ENCODE measurements at places on chromosomes 11 and 22.

DNA sequence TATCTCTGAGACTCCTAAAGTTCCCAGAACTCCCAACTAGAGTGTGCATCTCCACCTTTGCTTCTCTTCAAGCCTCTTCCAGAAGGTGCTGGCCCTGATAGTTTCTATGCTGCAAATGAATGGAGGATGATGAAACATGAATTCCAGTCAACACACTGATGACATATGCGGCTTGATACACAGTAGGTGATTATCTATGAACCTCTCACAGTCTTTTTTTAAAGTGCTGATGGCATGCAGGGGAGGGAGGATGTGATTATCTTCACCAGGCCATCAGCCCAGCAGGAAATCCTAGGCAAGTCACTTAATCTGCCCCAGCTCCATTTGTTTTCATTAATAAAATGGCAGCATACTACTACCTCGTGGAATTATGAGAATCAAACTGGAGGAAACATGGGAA, 548.5 kb downstream of the SOX6 start:
- H3K27me3 ChIP-seq, result no peaks in the 10 kb centered on the region
- H3K36me3 ChIP-seq, result no peaks in the 10 kb centered on the region
- no peak overlapping the region for H3K4me3 ChIP-seq
- no peaks in the 10 kb centered on the region for H3K4me1 ChIP-seq
- DNase-seq, result no peak

DNA sequence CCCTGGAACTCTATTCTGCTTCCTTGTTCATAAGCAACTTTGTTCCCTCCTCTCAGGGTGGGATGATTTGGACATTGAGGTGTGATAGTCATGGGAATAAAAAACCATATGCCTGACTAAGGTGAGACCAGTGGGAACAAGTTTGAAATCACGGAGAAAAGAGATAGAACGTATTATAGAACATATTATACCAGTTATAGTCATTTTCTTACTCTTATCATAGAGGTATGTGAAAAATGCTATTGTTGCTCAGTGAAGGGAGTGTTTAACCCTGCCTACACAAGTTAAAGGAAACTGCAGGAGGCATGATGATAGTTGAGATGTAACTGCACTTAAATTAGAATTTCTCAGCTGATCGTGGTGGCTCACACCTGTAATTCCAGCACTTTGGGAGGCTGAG, 15.5 kb downstream of the OR6Q1 start:
- H3K27ac ChIP-seq, result no peak overlapping the region
- H3K4me3 ChIP-seq, result no peak overlapping the region
- DNase-seq, result no peak
- H3K4me1 ChIP-seq, result no peaks in the 10 kb centered on the region
- H3K27me3 ChIP-seq, result no peaks in the 10 kb centered on the region
- H3K36me3 ChIP-seq, result no peaks in the 10 kb centered on the region

- no peak overlapping the region for H3K4me3 ChIP-seq
- no peaks in the 10 kb centered on the region for H3K27me3 ChIP-seq
These were observed 324.2 kb downstream of the TENM4 start for GRCh38 chr11:79116600-79116999.

- peak overlapping the region; percentile 76 for H3K4me3 ChIP-seq
- no peak for DNase-seq
- peaks cover 15% of the 10 kb centered on the region for H3K36me3 ChIP-seq
- H3K4me1 ChIP-seq, result peaks cover 6% of the 10 kb centered on the region
These were observed 829 bp upstream of the ZBED5 start for GRCh38 chr11:10858439-10859325.

DNA sequence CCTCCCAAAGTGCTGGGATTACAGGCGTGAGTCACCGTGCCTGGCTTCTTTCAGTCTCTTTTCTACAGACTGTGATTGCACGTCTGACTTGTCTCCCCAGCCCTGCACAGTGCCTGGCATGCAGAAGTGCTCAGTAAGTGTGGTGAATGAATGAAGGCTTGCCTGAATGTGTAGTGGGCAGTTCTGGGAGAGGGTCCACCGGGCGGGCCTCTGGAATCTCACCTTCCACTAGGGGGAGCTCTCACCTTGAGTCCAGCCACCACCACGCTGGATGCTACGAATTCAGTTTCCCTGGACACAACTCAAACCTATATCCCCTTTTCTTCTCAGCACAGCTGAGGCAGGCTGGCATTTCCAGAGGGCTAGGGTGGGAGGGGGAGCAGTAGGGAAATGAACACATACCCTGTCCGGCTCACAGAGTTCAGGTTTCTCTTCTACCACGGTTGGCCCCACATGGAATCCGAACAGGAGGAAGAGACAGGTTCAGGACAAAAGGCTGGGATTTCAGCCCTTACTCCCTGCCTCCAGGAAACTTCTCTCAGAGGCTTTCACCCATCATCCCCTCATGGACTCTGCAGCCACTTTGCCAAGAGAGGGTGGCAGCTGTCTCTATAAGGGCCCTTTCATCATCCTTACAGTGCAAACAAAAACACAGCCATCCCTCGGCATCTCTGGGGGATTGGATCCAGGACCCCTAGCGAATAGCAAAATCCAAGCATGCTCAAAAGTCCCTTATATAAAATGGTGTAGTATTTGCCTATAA, 86.8 kb downstream of the NECTIN1 start:
- no peaks in the 10 kb centered on the region for H3K36me3 ChIP-seq
- no peak overlapping the region for H3K4me3 ChIP-seq
- DNase-seq, result no peak

GRCh38 chr11:45158210-45158731, 11.8 kb downstream of the PRDM11 start:
- H3K4me3 ChIP-seq, result no peak overlapping the region
- DNase-seq, result peak; percentile 95
- H3K27me3 ChIP-seq, result no peaks in the 10 kb centered on the region
- no peaks in the 10 kb centered on the region for H3K36me3 ChIP-seq

DNA sequence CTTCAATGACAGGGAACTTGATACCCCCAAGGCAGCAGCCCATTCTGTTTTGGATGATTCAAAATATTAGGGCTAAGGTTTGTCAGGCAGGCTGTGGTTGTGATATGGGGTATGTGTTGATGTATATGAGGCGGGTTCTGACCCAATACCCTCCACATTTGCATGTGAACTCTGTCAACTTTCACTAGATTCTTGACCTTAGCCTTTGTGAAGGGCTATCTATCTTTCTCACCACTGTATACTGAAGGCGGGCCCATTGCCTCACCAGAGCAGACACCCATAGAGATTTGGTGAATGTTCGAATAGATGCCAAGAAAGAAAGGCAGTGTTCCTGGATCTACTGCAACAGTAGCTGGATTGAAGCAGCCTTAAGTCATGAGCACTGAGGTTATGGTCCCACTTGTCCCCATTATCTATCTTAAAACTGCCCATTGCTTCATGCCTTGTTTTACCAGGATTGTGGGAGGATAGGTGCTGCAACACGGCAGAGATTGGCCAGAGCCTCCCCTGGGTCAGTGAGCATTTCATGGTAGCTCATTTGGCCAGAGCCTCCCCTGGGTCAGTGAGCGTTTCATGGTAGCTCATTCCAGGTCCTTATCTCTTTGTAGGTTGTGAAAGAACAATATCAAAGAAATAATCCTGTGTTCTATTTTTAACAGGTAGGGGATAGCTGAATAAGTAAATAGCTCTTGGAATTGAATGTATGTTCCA, 399.6 kb downstream of the TMEM135 start:
- no peaks in the 10 kb centered on the region for H3K4me1 ChIP-seq
- H3K27me3 ChIP-seq, result no peaks in the 10 kb centered on the region
- no peaks in the 10 kb centered on the region for H3K36me3 ChIP-seq
- H3K27ac ChIP-seq, result no peak overlapping the region
- no peak overlapping the region for H3K4me3 ChIP-seq

DNA sequence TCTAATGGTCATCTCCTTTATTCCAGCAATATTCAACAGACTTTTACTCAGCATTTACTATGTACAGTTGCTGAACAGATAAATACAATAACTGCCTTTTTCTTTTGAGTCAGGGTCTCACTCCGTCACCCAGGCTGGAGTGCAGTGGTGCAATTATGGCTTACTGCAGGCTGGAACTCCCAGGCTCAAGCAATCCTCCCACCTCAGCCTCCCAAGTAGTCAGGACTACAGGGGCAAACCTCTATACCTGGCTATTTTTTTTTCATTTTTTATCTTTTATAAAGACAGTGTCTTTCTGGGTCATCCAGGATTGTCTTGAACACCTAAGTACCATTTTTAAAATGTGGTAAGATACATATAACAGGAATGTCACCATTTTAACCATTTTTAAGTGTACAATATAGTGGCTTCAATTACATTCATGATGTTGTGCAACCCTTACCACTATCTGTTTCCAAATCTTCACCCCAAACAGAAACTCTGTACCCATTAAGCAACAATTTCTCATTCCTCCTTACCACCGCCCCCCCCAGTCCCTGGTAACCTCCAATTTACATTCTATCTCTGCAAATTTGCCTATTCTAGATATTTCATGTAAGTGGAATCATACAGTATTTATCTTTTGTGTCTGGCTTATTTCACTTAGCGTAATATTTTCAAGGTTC, 67.8 kb downstream of the MIAT start:
- no peak for DNase-seq
- H3K36me3 ChIP-seq, result peaks cover 18% of the 10 kb centered on the region
- H3K27ac ChIP-seq, result no peak overlapping the region
- H3K4me3 ChIP-seq, result no peak overlapping the region
- no peaks in the 10 kb centered on the region for H3K27me3 ChIP-seq

- no peak overlapping the region for H3K4me3 ChIP-seq
- no peaks in the 10 kb centered on the region for H3K27me3 ChIP-seq
- H3K4me1 ChIP-seq, result no peaks in the 10 kb centered on the region
- no peaks in the 10 kb centered on the region for H3K36me3 ChIP-seq
These were observed 6.2 kb downstream of the CRYAB start for GRCh38 chr11:111905411-111905810.

DNA sequence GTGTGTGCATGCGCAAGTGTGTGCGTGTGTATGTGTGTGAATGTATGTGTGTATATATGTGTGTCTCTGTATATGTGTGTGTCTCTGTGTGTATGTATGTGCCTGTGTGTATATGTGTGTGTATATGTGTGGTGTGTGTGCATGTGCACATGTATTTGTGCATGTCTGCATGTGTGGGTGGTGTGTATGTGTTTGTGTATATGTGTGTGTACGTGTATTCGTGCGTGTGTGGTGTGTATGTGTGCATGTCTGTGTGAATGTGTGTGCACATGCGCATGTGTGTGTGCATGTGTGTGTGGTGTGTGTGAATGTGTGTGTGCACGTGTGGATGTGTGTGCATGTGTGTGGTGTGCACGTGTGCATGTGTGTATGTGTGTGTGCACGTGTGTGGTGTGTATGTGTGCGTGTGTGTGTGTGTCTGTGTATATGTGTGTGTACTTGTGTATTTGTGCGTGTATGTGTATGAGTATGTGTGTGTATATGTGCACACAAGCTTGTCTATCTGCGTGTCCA, 71.4 kb downstream of the SCN3B start:
- no peak overlapping the region for H3K27ac ChIP-seq
- H3K27me3 ChIP-seq, result no peaks in the 10 kb centered on the region
- peaks cover 30% of the 10 kb centered on the region for H3K36me3 ChIP-seq
- peaks cover 44% of the 10 kb centered on the region for H3K4me1 ChIP-seq

GRCh38 chr11:7418061-7418460, 67.2 kb upstream of the OLFML1 start:
- H3K27me3 ChIP-seq, result no peaks in the 10 kb centered on the region
- H3K4me1 ChIP-seq, result no peaks in the 10 kb centered on the region
- H3K27ac ChIP-seq, result no peak overlapping the region
- no peak overlapping the region for H3K4me3 ChIP-seq

- no peaks in the 10 kb centered on the region for H3K27me3 ChIP-seq
- H3K4me1 ChIP-seq, result peaks cover 14% of the 10 kb centered on the region
- H3K27ac ChIP-seq, result no peak overlapping the region
- peaks cover 28% of the 10 kb centered on the region for H3K36me3 ChIP-seq
- peak; percentile 40 for DNase-seq
These were observed 11.2 kb upstream of the BID start for GRCh38 chr22:17785185-17786184.

- H3K4me3 ChIP-seq, result no peak overlapping the region
- no peaks in the 10 kb centered on the region for H3K4me1 ChIP-seq
- DNase-seq, result no peak
- H3K27me3 ChIP-seq, result no peaks in the 10 kb centered on the region
- H3K27ac ChIP-seq, result no peak overlapping the region
- H3K36me3 ChIP-seq, result peaks cover 26% of the 10 kb centered on the region
These were observed 50.9 kb downstream of the ST3GAL4 start for GRCh38 chr11:126406368-126406767.

DNA sequence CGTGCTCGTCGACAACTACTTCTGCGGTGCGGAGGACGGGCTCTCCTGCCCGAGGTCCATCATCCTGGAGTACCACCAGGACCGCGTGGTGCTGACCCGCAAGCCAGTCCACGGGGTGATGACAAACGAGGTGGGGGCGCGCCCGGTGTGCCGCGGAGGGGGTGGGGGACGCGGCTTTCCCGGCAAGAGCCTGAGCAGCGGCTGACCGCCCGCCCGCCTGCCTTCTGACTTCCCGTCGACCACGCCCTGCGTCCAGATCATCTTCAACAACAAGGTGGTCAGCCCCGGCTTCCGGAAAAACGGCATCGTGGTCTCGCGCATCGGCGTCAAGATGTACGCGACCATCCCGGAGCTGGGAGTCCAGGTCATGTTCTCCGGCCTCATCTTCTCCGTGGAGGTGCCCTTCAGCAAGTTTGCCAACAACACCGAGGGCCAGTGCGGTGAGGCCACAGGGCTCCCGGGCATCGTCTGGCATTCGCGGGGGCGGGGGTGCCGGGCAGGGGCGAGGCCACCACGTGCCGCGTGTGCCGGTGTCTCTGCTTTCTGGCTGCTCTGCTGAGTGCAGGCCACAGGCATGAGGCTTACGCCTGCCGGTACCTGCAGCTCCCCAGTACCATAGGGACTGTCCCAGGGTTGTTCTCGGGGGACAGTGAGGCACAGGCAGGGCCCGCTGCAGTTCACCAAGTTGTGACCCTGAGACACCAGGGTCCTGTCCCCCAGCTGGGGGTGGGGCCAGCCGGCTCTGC, 28.5 kb upstream of the MUC5B start:
- H3K36me3 ChIP-seq, result no peaks in the 10 kb centered on the region
- H3K4me1 ChIP-seq, result no peaks in the 10 kb centered on the region
- DNase-seq, result no peak
- H3K4me3 ChIP-seq, result no peak overlapping the region
